ENCODE measurements at places on chromosomes 1 and 21.

DNA sequence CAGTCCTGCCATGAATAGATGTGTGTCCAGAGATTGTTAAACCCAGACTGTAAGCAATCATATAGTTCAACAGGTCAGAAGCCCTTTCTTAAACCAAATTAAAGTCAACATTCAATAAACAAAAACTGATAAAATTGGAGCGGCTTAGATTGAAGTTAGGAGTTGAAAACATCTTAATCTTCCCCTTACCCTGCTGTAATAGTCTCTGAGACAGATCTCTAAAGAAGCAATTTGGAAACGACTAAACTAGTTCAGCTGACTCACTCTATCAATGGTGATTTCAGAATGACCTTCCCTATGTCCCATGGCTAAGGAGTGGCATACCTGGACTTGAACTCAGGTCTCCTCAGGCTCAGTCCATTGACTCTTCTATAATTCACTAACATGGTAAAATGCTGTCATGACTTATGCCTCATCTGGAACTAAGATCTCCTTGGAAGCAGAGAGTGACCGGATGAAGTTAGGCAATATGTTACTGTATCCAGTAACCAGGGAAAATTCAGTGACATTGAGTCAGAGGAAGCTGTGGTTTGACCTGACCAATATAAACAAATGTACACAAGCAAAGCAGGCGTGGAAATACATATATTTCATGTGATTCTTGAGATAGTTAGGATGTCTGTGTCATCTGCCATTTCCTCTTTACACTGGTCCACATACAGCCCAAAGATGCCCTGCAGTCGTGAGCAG is 30.1 kb downstream of the SGIP1 start:
- DNase-seq = no peak

- no peak for DNase-seq
Measured at GRCh38 chr1:33305816-33306652, 14.9 kb downstream of the A3GALT2 start.

DNA sequence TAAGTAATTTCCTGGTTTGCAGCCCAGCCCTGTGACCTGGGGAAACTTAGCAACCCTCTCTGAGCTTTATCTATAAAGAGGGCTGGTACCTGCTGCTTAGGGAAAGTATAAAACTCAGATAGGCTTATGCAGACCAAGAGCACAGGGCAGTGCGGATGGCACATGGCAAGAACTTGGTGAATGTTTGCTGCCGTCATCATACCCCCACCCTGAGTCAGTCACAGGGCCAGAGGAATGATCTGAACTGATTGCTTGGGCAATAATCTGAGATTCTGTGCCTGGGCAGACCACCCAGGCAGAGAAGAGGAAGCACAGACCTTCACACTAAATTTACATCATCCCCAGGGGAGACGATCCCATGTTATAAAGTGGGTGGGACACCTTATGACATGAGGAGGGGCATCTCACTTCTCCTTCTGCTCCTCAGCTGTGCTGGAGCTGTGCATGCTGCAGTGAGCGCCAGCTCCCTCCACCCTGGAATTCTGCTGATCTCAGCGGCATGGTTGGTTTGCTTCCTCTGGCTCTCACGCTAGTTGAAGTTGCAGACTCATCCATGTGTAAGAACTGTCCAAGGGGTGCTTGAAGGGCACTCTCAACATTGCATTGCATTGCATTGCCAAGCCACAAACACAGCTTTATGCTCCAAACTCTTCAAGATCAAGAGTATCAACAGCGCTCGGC is 197.1 kb downstream of the AJAP1 start:
- peak; percentile 23 for DNase-seq

- peak; percentile 78 for DNase-seq
Measured at GRCh38 chr1:228141226-228142044, 1.4 kb downstream of the GUK1 start.

GRCh38 chr1:244205906-244206305 is 154.8 kb downstream of the ZBTB18 start:
- DNase-seq = no peak

- DNase-seq = no peak
Measured at GRCh38 chr1:26700711-26701110, 4.9 kb downstream of the ARID1A start.

DNA sequence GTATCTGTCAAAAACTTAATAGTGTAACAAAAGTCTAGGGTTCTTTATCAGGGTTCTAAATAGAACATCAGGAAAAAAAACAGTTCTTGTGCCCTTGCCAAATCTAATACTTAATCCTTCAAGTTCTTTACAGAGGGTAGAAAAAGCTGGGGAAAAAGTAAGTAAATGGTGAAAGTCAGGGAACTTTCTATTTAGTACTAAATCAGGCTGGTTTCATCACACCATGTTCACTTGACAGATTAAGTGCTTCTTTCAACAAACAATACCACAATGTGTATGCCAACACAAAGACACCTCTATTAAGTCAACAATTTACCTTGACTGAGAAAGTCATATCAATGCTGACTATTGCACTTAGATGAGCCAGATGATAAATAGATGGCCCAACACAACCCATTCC is 9.7 kb downstream of the DBT start:
- no peak for DNase-seq

GRCh38 chr1:11098931-11099309 is 749 bp downstream of the EXOSC10 start:
- no peak for DNase-seq

DNA sequence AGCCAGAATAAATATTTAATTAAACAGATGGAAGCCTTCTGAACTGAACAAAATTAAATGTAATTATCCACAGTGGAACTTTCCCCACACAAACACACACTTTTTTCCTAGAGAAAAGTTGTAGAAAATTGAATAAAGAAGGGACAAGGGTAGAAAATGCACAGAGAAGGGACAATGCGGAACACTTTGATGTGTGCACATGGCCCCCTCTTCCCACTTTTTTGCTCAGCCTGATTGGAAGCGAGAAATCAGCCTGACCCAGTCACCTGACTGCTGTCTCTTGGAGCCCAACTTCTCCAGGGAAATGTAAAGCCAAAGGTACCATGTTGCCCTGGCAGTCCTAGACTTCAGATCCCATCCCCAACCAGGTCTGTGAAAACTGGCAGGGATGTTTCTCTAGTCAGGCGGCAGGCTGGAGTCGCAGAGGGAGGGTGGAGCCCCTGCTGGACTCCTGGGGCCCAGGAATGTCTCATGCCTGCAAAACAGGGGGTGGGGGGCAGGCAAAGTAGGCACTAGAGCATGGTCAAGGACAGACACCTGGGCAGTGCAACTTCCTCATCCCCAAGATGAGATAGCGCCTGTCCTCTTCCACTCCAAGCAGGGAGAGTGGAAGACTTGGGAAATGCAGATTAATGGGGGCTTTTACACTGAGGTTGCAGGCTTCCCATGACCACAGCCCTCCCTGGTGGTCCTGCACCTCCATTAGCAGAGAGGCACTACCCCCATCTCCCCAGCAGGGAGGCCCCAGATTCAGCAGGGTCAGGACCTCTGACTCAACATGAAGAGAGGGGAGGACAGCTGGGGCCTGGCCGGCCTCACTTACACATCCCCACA is 2.8 kb downstream of the CERS2 start:
- DNase-seq = no peak

- DNase-seq = peak; percentile 9
Measured at GRCh38 chr1:91916811-91917460, 31.0 kb upstream of the TGFBR3 start.

DNA sequence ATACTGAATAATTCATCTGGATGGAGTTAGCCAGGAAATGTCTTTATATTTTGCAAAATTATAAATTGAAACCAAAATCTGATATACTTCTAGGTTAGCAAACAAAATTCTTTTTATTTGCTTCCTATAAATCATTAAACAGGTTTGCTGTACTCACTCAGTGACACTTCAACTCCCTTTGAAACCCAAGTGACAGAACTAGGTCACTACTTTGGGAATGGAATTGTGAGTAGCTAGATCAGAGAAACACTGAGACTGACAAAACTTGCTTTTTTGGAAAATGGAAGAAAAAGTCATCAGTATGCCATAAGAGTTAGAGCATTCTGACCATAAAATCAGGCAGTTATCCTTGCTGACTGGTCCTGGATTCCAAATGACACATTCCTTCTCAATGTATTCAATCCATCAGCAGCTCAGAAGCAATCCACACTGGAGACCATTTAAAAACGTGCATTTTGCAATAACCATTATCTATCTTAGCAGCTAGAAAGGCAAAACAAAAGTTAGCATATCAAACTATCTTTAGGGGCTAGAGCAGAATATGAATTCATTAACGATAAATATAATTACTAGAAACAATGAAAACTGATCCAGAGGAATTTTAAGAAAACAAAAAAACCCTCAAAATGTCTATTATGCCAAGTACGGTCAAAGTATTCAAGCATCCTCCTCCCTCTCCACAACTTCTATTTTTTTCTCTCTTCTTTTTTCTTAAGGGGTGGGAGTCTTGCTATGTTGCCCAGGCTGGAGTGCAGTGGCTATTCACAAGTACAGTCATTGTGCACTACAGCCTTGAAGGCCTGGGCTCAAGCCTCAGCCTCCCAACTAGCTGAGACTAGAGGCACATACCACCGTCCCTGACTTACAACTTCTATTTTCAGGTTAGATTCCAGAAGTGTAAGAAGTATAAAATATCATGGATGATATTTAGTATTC is 60.1 kb downstream of the HNRNPR start:
- DNase-seq = no peak

DNA sequence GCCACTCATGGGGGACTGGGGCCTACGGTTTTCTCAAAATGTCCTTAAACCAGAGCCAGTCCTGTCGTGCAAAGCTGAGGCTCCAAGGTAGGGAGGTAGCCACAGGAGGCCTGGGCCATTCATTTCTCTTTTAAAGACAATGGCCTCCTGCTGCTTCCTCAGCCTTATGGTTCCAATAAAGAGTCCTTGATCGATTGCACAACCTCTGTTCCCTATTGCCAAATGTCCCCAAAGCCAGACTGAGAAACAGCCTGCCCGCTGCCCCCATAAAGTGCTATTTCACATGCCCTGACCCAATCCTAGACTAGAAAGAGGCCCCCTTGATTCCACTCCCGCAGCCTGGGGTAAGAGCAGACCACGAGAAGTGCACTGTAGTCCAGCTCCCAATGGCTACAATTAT is 166.7 kb downstream of the CLIC6 start:
- DNase-seq = peak; percentile 93

DNA sequence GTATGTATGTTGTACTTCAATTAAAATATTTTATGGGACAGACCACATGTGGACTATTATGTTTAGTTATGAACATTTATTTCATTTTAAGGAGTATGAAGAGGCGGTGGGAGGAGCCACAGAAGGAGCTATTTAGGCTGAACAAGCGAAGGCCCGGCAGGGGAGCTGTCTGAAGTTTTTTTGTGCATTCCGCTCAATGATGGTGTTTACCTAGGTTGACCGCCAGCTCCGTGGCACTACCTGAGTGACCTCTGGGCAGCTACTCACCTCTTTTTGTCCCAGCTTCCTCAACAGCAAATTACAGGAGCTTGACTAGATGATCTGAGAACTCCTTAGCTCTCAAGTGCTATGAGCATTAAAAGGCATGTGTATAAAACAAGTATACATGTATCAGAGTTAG is 32.7 kb upstream of the C1orf198 start:
- DNase-seq = no peak

DNA sequence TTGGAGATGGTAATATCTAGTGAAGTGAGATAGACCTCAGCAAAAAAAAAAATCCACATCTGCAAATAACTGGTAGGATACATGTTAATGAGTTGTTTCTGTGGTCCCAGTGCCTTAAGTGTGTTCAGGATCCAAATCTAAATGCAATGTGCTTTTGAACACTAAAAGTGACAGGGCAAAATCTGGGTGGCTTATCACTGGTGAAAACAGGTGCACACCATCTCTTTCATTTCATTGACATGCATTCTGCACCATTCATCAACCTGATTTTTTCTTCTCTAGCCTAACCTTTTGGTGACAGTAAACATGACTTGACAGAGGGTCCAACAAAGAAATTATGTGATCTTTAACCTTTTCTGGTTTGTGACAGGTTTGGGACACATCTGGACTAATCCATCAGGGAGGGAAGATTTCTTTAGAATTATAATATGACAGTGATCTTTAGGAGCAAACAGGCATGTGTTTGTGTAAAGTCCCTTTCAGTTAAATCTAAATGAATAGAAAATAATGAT is 201.6 kb upstream of the NEGR1 start:
- no peak for DNase-seq

DNA sequence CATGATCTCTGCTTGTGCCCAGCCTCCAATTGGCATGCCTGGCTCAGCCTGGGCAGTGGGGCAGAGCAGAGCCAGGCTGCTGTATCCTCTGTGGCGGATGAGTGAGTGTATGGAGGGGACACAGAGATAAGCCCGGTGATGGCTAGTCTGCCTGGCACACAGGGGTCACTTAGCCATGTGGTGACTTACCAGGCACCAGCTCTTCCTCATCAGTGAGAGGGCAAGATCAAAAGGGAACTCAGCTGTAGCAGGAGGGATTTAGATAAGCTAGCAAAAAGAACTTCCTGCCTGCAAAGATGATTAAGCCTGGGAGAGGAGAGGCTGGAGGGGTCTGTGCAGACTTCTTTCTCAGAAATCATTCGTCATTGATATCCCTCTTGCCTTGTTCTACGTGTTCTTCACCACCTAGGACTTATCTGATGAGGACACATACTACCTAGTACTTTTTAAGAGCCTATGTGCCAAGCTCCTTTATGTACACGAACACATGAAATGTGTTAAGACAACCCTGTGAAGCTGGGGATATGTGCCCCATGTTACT is 7.9 kb downstream of the KIF21B start:
- DNase-seq = no peak

DNA sequence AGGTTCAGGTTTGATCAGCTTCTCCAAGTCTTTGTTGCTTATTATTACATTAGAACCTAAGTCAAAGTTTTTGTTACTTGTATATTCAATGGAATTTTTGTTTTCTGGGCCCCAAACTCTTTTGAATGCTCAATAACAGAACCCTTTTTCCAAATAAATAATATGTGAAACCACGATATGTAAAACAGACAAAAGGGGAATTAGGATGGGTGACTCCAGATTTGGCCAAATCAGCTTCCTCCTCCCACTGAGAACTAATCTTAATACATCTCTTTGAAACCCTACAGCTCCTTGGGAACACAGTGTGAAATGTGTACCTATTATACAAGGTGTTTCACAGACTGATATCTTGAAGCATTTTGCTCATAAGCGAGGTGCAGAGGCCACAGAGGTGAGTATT is 67.0 kb upstream of the TNFSF18 start:
- no peak for DNase-seq

GRCh38 chr1:46533179-46533864 is 18.1 kb downstream of the KNCN start:
- no peak for DNase-seq

DNA sequence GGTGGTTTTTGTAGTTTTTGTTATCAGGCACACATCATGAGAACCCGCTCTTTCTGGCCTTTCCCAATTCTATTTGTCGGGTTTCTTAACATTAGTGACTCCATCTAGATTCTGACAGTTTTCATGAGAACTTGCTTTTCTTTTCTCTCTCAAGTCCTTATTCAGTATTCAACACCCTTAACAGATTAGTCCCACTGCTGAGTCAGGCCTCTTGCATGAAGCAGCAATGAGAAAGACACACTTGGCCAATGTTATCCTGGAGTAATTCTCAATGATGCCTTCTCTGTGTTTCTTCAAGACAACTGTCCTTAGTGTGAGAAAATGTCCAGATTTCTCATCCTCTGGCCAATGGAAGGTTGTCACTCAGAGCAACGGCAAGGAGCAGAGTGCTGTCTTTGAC is 11.3 kb downstream of the FMO2 start:
- no peak for DNase-seq
